ENCODE measurements at places on chromosomes 12 and 14. TPM values are rescaled to one million over a fixed set of nuclear protein-coding genes. Genes with fewer than 3 reads are reported as not detected.

Gene PLEKHD1
- 0.07 TPM for total RNA-seq

Gene LRFN5
- total RNA-seq: 11.3 TPM

Gene PRB2
- not detected for total RNA-seq

Gene PRH2
- total RNA-seq: not detected

Gene KRT78
- not detected for total RNA-seq

Gene ATL1
- 4.0 TPM for total RNA-seq
